ENCODE measurements at places on chromosomes 4 and X. TPM values are rescaled to one million over a fixed set of nuclear protein-coding genes. Genes with fewer than 3 reads are reported as not detected.

DNA sequence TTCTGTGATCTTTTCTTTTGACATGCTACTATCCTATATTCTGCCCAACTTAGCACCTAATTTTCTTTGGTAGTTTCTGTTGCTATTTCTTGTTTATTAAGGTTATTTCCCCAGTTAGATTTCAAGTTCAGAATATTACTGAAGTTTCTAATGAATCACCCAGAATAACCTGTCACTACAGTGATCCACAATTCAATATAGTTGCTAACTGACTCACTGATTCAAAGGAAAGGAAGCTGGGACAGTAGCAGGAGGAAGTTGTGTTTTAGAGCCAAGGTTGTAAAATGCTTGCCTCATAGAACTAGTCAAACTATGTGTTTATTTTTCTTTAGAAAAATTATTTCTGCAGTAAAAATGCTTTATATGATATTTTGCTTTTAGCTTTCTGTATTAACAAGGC is 37.4 kb downstream of the PAK3 start:
- DNase-seq = no peak
- H3K36me3 ChIP-seq = no peaks in the 10 kb centered on the region
- no peaks in the 10 kb centered on the region for H3K4me1 ChIP-seq

- no peaks in the 10 kb centered on the region for H3K27me3 ChIP-seq
- DNase-seq = no peak
- H3K4me3 ChIP-seq = no peak overlapping the region
- H3K36me3 ChIP-seq = no peaks in the 10 kb centered on the region
- no peak overlapping the region for H3K27ac ChIP-seq
These were observed 4.0 kb upstream of the HSPA4L start for GRCh38 chr4:127778102-127778501.

Gene HS3ST1
- 0.32 TPM for total RNA-seq

Gene PCDH18
- total RNA-seq = 2.4 TPM

Gene ARHGAP24
- 16.5 TPM for total RNA-seq

Gene FOXR2
- not detected for total RNA-seq

Gene SLC25A53
- 4.6 TPM for total RNA-seq

Gene LDB2
- total RNA-seq = 6.0 TPM

DNA sequence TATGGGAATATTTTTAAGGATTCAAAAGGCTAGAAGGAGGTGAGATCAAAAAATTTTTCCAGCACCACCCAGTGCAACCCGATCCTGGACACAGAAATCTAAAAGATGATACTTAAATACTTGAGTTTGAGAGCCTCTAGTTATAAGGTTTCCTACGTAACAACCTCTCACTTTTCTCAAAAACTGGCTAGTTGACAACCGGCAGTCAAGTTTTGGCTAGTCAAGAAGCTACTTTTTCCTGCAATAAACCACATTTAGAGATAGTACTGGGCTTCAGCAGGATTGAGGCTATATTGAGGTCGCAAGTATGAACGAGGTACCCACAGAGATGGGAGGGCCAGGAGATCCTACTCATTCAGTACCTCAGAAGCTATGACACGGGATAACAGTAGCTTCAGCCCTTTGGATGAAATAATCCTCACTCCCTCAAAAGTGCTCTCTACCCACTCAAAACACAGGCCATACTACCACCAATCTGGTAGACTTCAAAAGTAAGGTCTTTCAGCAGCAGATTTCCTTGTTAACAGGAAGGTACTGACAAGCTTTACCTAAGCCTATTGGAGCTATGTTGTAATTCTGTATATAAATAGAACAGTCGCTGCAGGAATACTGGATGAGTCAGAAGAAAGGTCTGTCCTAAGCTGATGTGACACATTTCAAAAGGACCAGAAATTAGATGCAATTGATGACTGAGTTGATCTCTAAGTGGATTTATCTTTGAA is 1.5 kb upstream of the TSPAN5 start:
- no peak overlapping the region for H3K4me3 ChIP-seq
- no peaks in the 10 kb centered on the region for H3K27me3 ChIP-seq
- no peaks in the 10 kb centered on the region for H3K36me3 ChIP-seq
- no peak overlapping the region for H3K27ac ChIP-seq
- H3K4me1 ChIP-seq = peaks cover 10% of the 10 kb centered on the region

Gene TMPRSS11E
- 0.67 TPM for total RNA-seq

Gene TCEAL3
- 7.6 TPM for total RNA-seq

Gene CPLX1
- 1.8 TPM for total RNA-seq

GRCh38 chr4:131248314-131248713 is 1900.8 kb upstream of the PCDH10 start:
- DNase-seq = no peak
- H3K4me3 ChIP-seq = no peak overlapping the region
- H3K27me3 ChIP-seq = no peaks in the 10 kb centered on the region

GRCh38 chrX:12988797-12989196 is 13.9 kb downstream of the TMSB4X start:
- peak overlapping the region; percentile 73 for H3K27ac ChIP-seq
- no peaks in the 10 kb centered on the region for H3K36me3 ChIP-seq
- no peak overlapping the region for H3K4me3 ChIP-seq
- H3K4me1 ChIP-seq = peaks cover 12% of the 10 kb centered on the region
- DNase-seq = peak; percentile 75
- H3K27me3 ChIP-seq = no peaks in the 10 kb centered on the region

DNA sequence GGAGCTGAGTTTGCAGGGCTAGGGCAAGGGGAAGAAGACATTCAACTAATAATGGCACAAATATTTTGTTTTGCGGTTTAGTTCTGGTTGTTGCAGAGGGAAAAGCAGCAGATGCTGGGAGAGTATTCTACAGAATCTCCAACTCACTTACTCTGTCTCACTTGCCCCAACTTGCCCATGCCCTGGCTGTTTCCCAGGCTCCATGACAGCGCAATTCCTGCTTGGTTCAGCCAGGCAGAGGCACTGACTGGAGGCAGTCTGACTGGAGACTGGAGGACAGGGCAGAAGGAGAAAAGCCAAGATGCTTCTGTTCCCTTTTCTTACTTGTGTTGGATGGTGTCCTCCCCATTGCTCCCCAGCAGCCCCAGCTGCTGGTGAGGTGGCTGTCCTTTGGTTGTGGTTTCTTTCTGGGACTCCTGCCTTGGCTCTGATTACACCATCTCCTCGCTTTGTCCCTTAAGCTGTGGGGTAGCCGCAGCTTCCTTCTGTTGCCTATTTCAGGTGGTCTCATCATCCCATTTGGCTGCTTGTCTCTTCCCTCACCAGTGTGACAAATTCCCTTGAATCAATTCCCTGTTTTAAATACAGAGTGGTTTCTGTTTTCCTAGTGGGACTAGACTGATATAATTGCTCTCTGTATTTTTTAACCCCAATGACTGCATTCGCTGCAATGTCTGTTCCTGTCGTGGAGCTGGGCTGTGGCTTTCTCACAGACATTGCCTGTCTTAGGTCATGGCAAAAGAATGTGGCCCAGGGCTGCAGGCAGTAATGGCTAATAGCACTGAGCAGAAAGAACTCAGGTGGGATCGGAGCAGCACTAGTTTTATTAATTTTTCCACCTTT is 24.2 kb upstream of the RASL11B start:
- no peak overlapping the region for H3K4me3 ChIP-seq
- H3K27me3 ChIP-seq = no peaks in the 10 kb centered on the region
- peaks cover 7% of the 10 kb centered on the region for H3K4me1 ChIP-seq
- H3K36me3 ChIP-seq = no peaks in the 10 kb centered on the region
- DNase-seq = no peak

GRCh38 chrX:14697451-14697850 is 168.1 kb downstream of the GLRA2 start:
- H3K27me3 ChIP-seq = no peaks in the 10 kb centered on the region
- no peaks in the 10 kb centered on the region for H3K36me3 ChIP-seq
- no peak overlapping the region for H3K4me3 ChIP-seq

GRCh38 chr4:110061076-110061475 is 137.3 kb downstream of the ELOVL6 start:
- no peaks in the 10 kb centered on the region for H3K36me3 ChIP-seq
- no peaks in the 10 kb centered on the region for H3K4me1 ChIP-seq

DNA sequence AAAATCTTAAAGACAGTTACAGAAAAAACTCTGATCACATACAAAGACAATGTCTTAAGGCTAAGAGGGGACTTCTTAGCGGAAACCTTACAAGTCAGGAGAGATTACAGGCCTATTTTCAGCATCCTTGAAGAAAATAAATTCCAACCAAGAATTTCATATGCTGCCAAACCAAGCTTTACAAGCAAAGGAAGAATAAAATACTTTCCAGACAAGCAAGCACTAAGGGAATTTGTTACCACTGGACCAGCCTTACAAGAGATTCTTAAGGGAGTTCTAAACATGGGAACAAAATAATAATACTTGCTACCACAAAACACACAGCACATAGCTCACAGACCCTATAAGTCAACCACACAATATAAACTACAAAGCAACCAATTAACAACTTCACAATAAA is 255.8 kb upstream of the ZFP42 start:
- no peak overlapping the region for H3K27ac ChIP-seq
- H3K36me3 ChIP-seq = no peaks in the 10 kb centered on the region
- H3K4me1 ChIP-seq = no peaks in the 10 kb centered on the region
- DNase-seq = no peak
- H3K27me3 ChIP-seq = no peaks in the 10 kb centered on the region
- no peak overlapping the region for H3K4me3 ChIP-seq

- H3K4me3 ChIP-seq = no peak overlapping the region
- no peaks in the 10 kb centered on the region for H3K27me3 ChIP-seq
- H3K4me1 ChIP-seq = no peaks in the 10 kb centered on the region
- no peak overlapping the region for H3K27ac ChIP-seq
- no peak for DNase-seq
- no peaks in the 10 kb centered on the region for H3K36me3 ChIP-seq
These were observed 153.8 kb downstream of the KLF8 start for GRCh38 chrX:56385960-56386359.

DNA sequence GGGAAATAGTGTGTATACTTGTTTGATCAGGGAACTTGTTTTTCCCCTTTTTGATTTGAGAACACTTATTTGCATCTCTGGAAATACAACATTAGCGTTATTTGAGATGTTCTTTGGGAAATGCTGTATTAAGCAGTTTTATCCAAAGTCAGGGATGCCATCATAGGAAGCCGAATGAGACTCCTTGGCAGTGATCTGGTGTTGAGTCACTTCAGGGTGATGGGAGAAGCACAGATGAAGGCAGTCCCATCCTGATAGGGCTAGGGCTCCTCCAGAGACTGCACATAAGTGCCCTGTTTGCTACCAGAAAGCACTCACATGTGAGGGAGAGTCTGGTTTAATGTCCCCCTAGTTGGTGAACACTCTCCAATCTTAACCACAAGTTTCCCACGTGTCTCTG is 62.3 kb downstream of the IL1RAPL1 start:
- H3K36me3 ChIP-seq = no peaks in the 10 kb centered on the region
- H3K27ac ChIP-seq = no peak overlapping the region
- no peaks in the 10 kb centered on the region for H3K27me3 ChIP-seq
- no peak overlapping the region for H3K4me3 ChIP-seq

DNA sequence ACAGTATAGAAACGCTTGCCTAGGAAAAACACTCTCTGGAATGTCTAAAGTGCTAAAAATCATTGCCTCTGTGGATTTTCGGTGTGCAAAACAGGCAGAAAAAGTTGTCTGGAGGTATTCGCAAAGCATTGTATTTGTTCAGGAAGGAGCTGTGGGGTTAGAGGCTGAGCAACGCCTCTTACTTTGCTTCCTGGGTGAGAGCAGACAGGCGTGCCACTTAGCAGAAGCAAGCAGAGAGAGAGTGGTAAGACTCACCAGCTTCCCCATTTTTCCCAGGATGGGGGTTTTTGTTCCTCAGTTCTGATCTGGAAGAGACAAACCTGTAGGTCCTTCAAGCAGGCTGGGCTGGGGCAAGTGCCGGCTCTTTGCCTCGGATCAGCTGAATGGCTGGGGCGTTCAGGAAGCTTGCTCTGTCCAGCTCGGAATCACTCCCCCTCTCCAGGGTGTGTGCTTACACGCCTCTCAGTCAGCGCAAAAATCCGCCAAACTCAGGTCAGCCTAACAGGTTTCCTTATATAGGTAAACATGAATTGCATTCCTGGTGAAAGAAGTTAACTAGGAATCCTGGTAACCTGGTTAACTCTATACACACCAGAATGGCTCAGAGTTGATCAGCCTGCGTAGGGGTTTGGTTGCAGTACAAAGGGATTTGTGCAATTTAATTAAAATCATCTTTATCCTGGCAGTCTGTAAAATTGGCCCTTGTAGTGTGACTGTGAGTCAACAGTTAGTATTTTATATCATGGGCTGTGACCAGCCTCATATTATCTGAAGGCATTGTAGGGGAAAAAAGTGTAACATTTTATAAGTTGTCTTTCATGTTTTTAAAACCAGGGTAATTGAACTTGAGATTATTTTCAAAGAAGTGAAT is 213.1 kb upstream of the MID1 start:
- peak; percentile 33 for DNase-seq
- H3K4me3 ChIP-seq = peak overlapping the region; percentile 25
- H3K36me3 ChIP-seq = no peaks in the 10 kb centered on the region
- no peak overlapping the region for H3K27ac ChIP-seq

DNA sequence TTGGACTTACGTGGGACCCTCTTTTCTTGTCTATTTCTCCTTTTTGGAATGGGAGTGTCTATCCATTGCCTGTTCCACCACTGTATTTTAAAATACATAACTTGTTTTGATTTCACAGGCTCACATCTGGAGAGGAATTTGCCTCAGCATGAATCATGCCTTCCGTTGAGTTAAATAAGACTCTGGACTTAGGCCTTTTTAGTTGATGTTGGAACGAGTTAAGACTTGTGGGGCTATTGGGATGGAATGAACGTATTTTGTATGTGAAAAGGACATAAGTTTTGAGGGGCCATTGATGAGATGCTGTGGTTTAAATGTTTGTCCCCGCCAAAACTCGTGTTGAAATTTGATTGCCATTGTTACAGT is 66.2 kb downstream of the BEX3 start:
- no peak for DNase-seq
- H3K27me3 ChIP-seq = no peaks in the 10 kb centered on the region
- no peaks in the 10 kb centered on the region for H3K36me3 ChIP-seq
- no peak overlapping the region for H3K27ac ChIP-seq
- H3K4me1 ChIP-seq = no peaks in the 10 kb centered on the region
- no peak overlapping the region for H3K4me3 ChIP-seq

Gene ATOH1
- total RNA-seq = not detected

Gene IGFBP7
- total RNA-seq = 49.4 TPM

DNA sequence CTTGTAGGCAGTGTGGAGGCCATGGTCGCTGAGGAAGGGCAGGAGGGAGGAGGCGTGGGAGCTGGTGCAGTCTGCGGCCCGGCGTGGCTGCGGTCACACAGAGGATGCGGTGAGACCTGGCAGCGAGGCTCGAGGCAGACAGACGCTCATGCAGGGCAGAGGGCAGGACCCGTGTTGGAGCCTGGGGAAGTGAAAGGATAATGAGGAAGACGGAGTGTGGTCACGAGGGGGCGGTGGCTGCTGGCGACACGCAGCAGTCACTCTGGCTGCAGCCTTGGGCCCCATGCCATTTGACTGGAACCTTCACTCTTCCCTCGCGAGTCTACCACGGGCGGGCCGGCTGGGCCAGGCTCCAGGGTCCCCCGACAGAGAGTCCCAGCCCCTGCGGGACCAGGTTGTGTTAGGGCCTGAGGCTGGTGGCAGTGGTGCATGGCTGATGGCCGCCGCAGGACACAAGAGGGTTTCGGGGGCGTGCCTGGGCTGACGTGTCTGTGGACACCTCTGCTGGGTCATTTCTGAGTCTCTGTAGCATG is 68.8 kb upstream of the HGFAC start:
- no peak overlapping the region for H3K27ac ChIP-seq
- H3K27me3 ChIP-seq = no peaks in the 10 kb centered on the region
- DNase-seq = peak; percentile 75
- H3K36me3 ChIP-seq = no peaks in the 10 kb centered on the region
- no peak overlapping the region for H3K4me3 ChIP-seq

Measured in pancreas (tissue), 10 donors.